CD8-positive, alpha-beta memory T cell (primary cell): ENCODE measurements at places on chromosomes 3 and 15. TPM values are rescaled to one million over a fixed set of nuclear protein-coding genes. Genes with fewer than 3 reads are reported as not detected.

CX3CR1 gene
- 0.74 TPM for total RNA-seq

SI gene
- not detected for total RNA-seq

CRABP1 gene
- not detected for total RNA-seq

RABL3 gene
- total RNA-seq = 40.4 TPM

PLA2G4F gene
- not detected for total RNA-seq

ADGRG7 gene
- total RNA-seq = not detected
